Chondrocyte (in vitro differentiated cells): ENCODE measurements at places on chromosomes 5 and 9.

DNA sequence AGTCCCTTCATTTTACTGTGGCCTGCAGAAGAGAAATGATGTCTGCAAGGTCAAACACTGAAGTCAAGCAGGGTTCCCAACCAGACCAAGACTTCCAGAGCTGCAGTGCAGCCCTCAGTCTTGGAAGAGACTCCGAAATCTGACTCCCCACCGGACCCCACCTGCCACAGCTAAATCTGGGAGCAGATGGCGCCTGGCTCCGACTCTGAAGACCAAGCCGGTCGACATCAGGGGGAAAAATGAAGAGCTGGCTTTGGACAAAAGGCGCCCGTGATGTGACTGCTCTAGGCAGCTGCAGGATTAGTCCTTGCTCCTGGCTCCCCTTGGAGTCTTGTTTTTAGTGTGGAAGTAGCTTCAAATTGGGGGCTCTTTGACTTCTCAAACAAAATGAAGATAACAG lies 72.4 kb upstream of the ZNF622 start:
- no peak for DNase-seq

DNA sequence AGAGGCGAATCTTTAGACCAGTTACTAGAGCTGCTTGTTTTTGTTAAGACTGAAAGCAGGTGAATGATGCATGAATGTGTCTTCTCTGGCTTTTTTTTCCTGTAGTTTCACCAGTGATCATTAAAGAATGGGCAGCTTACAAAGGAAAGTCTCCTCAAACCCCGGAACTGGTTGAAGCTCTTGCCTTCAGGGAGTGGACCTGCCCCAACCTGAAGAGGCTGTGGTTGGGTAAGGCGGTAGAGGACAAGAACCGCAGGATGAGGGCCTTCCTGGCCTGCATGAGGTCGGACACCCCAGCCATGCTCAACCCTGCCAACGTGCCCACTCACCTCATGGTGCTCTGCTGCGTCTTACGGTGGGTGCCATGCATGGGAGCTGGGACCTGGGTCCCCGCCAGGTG lies 33.3 kb upstream of the PHF2 start:
- no peak for DNase-seq

GRCh38 chr5:76149636-76150035 lies 66.5 kb downstream of the SV2C start:
- DNase-seq = no peak

- no peak for DNase-seq
Observed at GRCh38 chr9:72949918-72950325, 2.9 kb downstream of the ALDH1A1 start.

DNA sequence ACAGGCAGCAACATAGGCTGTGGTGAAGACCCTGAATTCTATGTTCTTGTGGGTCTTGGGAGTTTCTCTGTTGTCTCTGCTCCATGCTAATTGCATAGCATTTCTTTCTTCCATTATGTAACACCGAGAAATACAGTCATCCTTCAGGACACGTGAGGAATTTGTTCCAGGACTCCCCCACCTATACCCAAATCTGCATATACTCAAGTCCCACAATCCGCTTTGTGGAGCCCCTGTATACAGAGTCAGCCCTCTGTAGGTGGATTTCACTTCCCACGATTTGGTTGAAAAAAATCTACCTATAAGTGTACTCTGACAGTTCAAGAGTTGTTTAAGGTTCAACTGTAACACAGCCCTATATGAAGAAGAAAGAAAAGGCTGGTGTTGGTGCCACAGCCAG lies 22.1 kb downstream of the ANKRD33B start:
- DNase-seq = no peak

- DNase-seq = no peak
Observed at GRCh38 chr9:126860757-126861466, 473 bp downstream of the ZBTB34 start.

DNA sequence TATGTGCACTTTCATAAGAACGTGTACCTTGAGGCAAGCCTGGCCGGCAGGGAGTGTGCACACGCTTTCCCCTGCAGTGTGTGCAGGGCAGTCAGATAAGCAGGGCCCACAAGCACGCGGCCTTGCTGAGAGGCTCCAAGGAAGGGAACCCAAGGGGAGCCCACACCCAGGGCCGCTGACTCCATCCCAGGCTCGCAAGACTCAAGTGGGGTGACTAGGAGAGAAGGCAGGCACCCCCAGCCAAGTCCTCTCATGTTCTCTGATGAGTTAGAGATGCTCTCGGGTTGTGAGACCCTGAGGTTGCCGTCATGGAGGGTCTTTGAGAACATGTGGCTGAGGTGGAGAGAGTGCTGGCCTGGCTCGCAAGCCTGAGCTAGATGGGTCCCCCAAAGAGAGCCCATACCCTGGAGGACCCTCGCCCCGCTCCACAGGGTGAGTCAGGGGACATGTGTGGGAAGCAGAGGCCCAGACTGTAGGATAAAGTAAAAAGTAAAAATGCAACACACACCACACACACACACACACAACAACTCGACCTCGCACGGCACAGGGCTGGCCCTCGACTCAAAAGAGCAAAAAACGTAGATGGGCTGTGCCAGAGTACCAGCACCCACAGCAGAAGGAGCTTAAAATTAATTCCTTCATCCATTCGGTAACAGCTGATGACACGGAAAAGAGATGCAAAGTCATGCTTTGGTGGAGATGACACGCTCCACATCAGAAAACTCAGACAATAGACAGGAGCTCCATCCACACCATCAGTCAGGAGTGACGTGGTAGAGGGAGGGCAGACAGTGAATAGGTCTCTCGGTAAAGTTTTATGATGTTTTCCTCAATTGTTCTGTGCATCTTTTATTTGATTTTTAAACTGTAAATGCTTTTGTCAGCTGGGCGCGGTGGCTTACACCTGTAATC lies 54.8 kb upstream of the NKD2 start:
- no peak for DNase-seq

DNA sequence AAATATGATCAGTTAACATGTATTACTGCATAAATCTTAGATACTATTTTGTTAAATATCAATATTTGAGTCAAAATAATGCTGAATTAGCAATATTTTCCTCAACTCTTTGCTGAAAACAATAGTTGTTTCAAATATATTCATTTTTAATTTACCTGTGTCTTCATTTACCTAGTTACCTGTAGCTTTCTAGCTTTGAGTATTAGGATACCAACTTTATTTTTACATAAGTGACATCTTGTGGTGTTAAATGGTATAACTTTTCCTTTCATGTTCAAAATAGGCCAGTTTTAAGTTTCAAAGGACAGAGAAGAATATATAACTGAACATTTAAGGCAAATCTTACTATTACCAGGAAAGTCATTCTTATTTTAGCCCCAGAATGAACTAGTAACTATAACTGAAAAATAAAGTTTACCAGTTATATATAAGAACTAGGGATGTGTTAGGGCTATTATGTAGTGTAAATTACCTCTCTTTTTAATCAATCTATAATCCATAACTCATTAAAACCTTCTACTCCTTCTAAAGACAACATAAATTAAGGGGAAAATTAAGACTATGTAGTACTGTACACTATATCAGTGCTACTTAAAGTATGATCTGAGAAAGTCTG lies 25.3 kb downstream of the AP3B1 start:
- DNase-seq = no peak

GRCh38 chr5:134892282-134892681 lies 12.6 kb upstream of the PCBD2 start:
- DNase-seq = no peak

- DNase-seq = no peak
Observed at GRCh38 chr9:22700171-22700570, 253.5 kb downstream of the DMRTA1 start.

GRCh38 chr5:103036601-103037000 lies 83.3 kb downstream of the GIN1 start:
- no peak for DNase-seq

DNA sequence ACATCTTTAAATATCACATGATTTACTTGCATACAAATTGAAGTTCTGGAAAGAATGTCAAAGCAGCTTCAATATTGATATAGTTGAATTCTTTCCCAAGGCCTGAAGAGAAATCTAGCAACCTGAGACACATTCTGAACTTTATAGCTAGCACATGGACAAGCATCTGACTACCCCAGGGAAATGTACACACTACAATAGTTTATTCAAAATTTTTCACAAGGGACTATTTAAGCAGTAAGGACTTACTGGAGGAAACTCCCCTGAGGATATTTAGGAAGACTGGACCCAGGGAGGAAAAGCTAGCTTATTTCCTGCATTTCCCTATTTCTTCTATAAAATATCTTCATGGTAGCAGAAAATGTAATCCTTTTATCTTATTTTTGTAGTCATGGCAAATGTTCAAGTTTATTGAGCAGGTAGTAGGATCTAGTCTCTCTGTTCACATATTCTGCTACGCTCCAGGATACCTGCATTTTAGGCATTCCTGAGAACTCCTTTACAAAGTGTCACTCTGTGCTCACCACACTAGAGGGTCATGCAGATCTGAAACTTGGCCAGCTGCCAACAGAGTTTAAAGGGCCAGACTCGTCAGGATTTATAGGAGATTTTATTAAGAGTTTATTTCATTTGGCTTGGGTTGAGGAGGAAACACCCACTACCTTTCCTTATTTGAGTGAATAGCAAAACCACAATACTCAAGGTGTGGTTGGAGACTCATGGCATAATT lies 348.4 kb upstream of the FTMT start:
- no peak for DNase-seq

DNA sequence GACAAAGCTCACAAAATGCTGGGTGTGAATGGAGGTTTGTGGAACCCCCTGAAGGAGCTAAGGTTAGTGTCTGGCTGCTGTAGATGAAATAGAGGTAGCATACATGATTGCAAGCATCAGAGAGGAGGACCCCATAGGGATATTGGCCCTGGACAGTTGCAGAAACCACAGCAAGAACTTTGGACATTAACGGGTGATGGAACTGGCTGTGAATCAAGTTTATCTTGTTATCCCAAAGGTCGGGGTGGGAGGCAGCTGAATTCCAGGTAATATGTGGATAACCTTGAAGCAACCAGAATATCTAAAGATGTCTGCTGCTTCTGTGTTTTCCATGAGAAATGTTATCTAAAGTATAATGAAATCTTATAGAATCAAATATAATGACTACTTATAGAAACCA lies 447.7 kb downstream of the ZSWIM6 start:
- no peak for DNase-seq

DNA sequence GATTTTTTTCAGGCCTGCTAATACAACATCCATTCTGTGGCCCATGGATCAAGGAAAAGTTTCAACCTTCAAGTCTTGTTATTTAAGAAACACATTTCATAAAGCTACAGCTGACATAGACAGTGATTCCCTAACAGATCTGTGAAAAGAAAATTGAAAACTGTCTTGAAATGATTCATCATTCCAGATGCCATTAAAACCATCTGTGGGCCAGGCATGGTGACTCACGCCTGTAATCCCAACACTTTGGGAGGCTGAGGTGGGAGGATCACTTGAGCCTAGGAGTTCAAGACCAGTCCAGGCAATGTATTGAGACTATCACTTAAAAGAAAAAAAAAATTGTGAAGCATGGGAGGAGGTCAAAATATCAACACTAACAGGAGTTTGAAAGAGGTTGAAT lies 6.0 kb downstream of the RAPGEF6 start:
- DNase-seq = no peak

DNA sequence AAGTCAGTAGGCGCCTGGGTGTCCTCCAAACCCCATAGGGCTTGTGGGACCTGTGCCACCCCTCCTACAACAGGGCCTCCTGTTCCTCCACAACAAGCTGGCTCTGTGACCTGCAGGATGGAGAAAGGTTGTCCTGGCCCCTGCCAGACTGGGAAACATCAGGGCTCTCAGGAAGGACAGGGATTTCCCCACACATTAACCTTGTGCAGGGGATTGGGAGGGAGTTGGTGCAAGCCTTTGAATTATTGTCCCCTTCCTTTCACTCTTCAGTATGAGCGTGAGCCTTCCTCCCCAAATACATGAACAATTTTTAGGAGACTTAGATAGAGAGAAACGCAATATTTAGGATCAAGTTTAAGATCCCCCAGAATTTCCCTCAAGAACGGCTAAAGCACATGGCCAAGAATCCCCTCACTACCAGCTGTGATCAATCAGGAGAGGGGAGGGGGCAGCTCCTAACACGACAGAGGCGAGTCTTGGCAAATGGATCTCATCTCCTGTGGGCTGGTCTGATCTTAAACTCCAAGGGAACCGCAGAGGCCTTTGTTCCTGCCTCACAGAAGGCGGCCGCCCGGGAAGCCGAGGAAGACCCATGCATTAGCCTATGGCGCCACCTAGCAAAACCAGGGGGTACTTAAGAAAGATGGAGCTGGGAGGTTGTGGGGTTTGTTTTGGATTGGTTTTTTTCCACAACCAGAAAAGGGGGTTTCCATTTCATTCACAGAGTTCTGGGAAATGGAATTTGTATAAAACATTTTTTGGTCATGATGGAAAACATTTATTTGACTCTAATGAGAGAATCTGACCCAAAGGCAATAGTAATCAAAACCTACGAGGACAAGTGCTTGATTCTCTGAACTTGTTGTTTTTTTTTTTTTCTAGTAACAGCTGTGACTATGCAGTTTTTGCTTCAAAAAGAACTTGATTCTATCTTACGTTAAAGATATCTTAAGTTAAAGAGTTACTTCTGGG lies 36.1 kb upstream of the OSMR start:
- DNase-seq = no peak

DNA sequence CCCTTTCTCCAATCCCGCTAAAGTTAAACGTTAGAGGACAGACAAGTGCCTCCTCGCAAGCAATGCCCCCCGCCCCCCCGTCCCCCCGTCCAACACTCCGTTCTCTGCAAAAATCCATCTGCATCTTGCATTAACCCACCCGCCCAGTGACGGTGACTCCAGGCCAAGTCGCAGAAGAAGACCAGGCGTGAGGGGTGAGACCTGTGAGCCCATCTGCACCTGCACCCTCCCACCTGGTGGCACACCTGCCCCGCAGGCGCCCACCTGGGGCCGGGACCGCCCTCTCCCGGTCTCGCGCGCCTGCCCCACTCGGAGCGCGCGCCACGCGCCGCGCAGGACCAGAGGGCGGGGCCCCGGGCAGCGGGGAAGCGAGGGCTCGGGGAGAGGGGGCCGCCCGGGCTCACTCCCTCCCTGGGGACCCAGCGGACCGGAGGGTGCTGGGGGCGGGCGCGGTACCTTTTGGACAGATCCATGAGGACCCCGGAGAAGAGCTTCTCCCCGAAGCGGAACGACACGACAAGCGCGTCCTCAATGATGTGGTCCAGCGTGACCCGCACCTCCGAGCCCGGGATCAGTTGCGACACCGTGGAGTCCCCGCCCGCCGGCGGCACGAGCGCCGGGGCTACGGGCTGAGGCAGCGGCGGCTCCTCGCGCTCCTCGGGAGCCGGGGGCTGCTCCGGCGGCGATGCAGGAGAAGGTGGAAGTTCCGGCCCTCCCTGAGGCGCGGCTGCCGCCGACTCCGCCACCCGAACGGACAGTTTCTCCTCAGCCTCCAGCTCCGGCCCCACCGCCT lies 705 bp downstream of the PWWP2A start:
- DNase-seq = peak; percentile 91

- DNase-seq = no peak
Observed at GRCh38 chr5:157076558-157076957, 17.6 kb upstream of the HAVCR1 start.

DNA sequence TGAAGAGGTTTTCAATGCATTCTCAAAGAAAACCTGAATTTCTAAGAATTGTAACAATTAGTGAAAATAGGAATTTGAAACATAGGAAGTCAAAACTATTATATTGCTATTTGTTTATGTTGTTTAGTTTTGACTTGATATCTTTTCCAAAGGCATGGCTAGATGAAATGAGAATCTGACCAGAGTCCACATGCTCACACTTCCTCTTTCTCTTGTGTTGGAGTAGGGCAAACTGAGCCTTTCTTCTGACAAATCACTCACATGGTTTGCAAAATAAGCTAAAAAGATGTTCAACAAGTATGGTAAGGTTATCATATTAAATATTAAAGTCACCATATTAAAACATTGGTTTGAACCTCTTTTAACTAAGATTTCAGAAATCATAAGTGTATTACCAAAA lies 512.6 kb downstream of the ISL1 start:
- no peak for DNase-seq

GRCh38 chr5:152118676-152119470 lies 194.2 kb upstream of the GLRA1 start:
- DNase-seq = no peak
